ENCODE measurements at places on chromosomes 2 and 18. TPM values are rescaled to one million over a fixed set of nuclear protein-coding genes. Genes with fewer than 3 reads are reported as not detected.

Gene PDCD1
- 0.21 TPM for total RNA-seq

Gene RASGRP3
- total RNA-seq, result 42.7 TPM

Gene EGR4
- total RNA-seq, result not detected

Gene SGPP2
- total RNA-seq, result 8.6 TPM

Gene CPLX4
- total RNA-seq, result not detected

Gene RNF125
- total RNA-seq, result 1.5 TPM

Gene LRRTM1
- total RNA-seq, result 10.4 TPM

Gene TOGARAM2
- total RNA-seq, result 0.61 TPM

Gene CDH2
- 2.6 TPM for total RNA-seq

GRCh38 chr2:181241797-181242196 is 215.4 kb upstream of the ITGA4 start:
- no peak for DNase-seq

- DNase-seq, result no peak
Observed at GRCh38 chr2:46825231-46825938, 90.2 kb downstream of the MCFD2 start.

GRCh38 chr18:47775961-47776360 is 154.5 kb downstream of the SMAD2 start:
- no peak for DNase-seq

GRCh38 chr2:238334885-238335284 is 14.6 kb downstream of the TRAF3IP1 start:
- DNase-seq, result no peak

DNA sequence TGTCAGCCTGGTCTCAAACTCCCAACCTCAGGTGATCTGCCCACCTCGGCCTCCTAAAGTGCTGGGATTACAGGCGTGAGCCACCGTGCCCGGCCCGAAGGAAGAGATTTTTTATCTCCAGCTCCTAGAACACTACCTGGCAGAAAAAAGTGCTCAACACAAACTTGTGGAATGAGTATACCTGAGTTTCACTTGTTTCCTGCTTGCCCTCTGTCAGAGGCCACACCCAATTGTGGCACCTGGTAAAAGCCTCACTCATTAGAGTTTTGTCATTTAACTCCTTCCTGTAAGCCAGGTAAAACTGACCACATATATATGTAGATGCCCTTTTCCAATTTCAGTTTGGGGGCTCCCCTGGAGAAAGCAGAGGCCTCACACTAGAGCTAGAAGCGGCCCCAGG is 42.2 kb upstream of the RTN4 start:
- no peak for DNase-seq

- no peak for DNase-seq
Observed at GRCh38 chr2:190546734-190547133, 12.2 kb upstream of the NEMP2 start.

DNA sequence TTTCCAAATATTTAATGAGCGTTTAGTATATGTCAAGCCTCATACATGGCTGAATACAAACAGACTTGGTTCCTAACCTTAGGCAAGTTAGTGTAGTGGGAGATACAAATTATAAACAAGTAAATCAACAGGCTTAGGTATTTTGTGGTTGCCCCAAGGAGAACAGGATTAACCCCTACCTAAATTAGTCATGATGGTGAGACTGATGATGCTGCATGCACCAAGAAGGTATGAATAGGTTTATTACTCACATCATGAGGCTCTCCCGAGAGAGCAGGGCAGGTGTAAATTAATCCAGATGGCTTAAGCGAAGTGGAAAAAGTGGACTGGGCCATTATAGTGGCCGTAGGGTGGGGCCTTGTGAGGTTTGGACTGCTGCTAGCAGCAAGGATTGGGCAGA is 118.1 kb upstream of the GCFC2 start:
- DNase-seq, result no peak

DNA sequence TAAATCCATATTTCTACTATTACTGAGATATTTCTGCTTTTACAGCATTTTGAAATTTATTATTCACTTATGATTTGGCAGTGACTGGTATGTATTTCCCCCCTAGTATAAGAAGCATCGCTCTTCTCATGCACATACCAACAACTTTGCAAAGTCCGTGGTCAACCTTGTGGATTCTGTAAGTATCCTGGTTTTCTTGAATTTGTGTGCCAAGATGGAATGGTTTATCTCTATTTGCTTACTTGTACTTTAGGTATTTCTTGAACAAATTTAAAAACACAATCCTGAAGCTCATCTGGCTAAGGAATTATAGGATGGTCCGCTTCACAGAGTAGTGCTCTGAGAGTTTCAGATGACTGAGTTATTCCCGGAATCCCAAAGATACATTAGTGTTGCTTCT is 85.0 kb upstream of the FAM237A start:
- DNase-seq, result no peak

DNA sequence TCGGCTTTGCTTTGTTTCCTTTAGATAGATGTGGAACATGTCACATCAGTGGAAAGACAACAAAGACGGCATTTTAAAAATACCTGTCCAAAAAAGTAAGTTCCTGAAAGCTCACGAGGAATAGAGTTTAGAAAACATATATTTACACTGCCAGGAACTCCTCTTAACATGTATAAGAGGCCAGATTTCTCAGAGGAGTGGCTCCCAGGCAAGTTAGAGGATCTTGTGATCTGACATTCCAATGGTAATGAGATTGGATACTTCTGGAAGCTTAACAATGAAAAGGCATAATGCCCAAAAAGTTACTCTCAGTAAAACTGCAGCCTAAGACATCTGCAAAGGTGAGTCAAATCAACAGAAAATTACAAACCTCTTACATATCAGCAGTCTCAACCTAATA is 77.1 kb downstream of the CYRIA start:
- DNase-seq, result no peak

GRCh38 chr2:75729861-75730260 is 19.1 kb upstream of the GCFC2 start:
- DNase-seq, result no peak

- DNase-seq, result no peak
Observed at GRCh38 chr2:116706396-116706795, 1108.1 kb upstream of the DDX18 start.

DNA sequence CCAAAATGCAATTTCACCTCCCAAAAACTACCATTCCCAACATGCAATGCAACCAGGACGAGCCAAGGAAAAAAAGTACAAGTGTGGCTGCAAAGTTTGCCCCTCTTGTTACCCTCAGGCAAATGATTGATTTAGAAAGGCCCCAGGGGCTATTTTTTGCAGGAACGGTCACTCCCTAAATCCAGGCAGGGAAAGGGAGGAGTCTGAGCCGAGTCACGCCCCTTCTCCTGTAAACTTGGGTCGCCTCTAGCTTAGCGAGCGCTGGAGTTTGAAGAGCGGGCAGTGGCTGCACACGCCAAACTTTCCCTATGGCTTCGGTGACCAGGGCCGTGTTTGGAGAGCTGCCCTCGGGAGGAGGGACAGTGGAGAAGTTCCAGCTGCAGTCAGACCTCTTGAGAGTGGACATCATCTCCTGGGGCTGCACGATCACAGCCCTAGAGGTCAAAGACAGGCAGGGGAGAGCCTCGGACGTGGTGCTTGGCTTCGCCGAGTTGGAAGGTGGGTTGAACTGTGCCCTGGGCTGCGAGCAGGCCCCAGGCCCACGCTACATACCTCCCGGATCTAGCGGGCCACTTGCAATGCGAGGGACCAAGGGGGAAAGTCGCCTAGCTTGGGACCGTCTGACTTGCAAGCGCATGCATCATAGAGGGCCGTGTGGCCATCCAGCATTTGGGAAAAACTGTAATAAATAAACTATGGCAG is at the start of gene GALM:
GALM (plus strand) TSS at position 261 of the 702 bp plus-strand sequence; CDS start at position 309, 48 bp downstream.
- DNase-seq, result peak; percentile 91

- no peak for DNase-seq
Observed at GRCh38 chr2:86480105-86480504, 38.9 kb downstream of the KDM3A start.

DNA sequence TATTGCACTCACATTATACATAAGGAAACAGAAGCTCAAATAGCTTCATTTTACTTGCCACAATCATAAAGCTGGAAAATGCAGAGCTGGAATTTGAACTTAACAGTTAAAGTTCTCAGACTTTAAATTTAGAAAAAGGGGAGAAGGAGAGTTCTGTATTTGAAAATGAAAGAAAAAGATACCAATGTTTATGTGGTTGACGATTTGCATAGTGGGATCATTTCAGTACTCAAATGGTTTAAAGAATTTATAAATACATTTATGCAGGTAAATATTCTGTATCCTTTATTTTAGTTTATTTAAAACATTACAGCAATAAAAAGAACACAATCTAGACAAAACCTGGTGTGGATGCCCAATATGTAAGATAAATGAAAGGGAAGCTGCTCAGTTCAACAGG is 25.5 kb upstream of the STAT4 start:
- DNase-seq, result no peak

DNA sequence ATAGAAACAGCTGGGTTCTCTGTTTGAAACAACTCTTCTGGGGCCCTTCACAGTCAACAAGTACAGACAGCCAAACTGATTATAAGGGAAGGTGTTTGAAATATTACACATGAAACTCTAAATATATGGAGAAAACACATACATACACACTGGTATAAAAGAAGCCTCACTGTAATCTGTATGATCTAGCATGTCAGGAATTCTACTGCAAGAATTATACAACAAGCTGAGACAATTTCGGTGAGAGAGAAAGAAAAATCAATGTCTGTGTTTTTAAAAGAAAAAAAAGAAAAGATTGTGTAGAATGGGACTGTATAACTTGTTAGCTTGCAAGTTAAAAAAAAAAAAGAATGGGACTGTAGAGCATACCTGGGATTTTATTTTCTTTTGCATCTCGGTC is 26.3 kb downstream of the IRS1 start:
- DNase-seq, result no peak

Measured in uterus (tissue), 4 donors.